ENCODE measurements at places on chromosomes 5 and 9. TPM values are rescaled to one million over a fixed set of nuclear protein-coding genes. Genes with fewer than 3 reads are reported as not detected.
A peak's percentile ranks its signal among the peaks of the same experiment; 100 is the strongest.

GRCh38 chr9:34869390-34869789, 88.7 kb upstream of the PHF24 start:
- DNase-seq: no peak

Gene UNC5A
- 9.3 TPM for total RNA-seq

Gene PIP5KL1
- total RNA-seq: 3.5 TPM

DNA sequence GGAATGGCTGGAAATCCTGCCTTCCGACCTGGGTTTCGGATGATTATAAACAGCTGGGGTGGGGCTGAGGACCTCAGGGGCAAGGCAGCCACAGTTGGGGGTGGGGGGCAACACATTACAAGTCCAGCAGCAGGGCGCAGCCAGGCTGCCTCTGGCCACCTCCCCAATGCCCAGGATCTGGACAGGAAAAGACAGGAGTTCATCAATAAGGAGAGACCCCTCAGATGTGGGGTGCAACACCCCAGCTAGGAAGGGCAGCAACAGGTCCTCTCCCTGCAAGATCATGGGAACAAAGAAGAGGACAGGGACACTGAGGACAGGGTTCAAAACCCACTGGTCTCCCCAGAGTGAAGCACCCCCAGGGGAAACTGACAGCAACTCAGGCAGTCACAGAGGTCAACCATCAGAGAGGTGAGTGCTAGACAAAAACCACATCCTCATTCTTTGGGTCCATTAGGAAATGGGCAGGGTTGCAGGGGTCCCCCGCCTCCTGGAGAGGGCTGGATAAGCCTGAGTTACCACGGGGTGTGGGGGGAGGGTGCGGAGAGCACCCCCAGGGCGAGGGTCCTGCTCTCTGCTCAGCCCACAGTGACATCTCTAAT, 33.5 kb downstream of the SEMA4D start:
- DNase-seq: no peak

Gene RANBP17
- 145 TPM for total RNA-seq

Gene DBH
- 0.91 TPM for total RNA-seq

GRCh38 chr5:121915765-121916164, 46.0 kb upstream of the SRFBP1 start:
- no peak for DNase-seq

DNA sequence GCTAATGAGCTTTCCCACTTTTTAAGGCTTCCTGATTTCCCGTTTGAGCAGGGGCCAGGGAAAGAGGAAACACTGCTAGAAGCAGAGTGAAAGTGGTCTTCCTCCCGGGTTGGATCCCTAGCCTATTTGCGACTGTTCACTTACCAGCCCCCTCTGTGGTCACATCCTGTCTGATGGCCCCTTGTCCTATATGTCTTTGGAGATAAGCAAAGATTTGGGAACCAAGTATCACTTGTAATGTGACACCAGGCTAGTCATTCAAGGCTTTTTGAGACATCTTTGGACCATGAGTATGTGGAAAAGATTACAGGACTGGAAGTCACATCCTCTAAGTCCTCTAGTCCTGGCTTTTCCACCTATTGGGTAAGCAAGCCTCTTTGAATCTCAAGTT, 6.1 kb downstream of the DNAJB5 start:
- no peak for DNase-seq

GRCh38 chr9:89513837-89514236, 15.9 kb upstream of the SEMA4D start:
- DNase-seq: peak; percentile 80

GRCh38 chr9:35691334-35691650, 1.6 kb upstream of the TPM2 start:
- DNase-seq: peak; percentile 41

GRCh38 chr5:33227247-33227646, 213.5 kb upstream of the TARS1 start:
- DNase-seq: no peak

Gene BRD3
- 20.1 TPM for total RNA-seq

Gene CCL27
- total RNA-seq: not detected

DNA sequence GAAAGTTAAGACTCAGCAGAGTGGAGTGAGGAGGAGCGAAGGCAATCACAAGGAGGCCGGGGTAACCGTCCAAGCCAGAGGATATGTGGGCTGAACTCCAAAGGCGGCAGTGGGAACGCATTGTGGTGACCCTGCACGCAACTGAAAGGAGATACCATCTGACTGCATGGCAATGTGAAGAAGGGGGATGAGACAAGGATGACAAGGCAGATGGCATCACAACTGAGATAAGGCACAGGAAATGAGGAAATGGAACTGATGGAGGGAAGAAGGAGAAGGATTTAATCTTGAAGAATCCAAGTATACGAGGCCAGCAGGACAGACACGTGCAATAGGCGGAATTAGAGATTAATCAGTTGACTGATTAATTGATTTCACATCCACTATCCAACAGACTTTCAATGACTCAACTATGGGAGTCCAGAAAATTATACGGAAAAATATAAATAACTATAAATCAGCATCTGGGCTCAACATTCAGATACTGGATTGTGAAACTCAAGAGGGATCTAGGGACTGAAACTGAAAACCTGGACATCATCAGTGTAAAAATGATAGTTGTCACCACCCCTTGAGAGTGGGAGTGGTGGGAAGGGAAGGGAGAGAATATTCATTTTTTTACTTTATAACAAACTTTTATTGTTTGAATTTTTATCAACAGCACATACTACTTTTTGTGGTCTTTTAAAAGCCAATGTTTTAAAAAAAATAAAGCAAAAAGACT, 86.1 kb downstream of the ARL15 start:
- no peak for DNase-seq

DNA sequence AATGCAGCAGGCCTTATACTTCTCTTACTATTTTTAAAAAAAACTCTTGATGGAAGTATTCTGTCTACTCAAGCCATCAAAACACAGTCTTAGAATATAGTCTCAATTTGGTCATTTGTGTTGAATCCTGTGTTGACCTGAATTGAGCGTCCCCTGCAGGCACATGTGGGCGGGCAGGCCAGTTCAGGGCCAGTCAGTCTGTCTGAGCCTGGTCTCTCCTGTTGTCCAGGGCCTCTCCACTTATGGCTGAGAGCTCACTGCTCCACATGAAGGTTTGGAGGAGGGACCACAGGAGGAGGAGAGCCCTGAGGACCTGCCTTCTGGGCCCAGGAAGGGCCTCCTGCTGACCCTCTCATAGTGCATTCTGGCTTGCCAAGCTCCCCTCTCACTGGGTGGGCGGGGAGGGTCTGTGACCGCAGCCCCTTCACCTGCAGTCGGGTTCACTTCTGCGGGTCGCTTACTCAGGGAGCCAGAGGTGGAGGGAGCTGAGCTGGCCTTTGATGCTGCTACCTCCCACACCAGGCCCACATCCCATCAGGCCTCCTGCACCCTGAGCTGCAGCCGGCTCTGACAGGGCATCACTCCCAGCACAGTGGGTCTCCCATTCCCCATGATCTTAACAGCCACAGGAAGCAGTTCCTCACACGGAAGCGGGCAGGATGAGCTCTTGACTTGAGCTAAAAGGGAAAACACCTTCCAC, 178.2 kb upstream of the S1PR3 start:
- DNase-seq: no peak

Gene PCDHGB4
- 25.1 TPM for total RNA-seq

Gene LSM11
- 61.5 TPM for total RNA-seq

DNA sequence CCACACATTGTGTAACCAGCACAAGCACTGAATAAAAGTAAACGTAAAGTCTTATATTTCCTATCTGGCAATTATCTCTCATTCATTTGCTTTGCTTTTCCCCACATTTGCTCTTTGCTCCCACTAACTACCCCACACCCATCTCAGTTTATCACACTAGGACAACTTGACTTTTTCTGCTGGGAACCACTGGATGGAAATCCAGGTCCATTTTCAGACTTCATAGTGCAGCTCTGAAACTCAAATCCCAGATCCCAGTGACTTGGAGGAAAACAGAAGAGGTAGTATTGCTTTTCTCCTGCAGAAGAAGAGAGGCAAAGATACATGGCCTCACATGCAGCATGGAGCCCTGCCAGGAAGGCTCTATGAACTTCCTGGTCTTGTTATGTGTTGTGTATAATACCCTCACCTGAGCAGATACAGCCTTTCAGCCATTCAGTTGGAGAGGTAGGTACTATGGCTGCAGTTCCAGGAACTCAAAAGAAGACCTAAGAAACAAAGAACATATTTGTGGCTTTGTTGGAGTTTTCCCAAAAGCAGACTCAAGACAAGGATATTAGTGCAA, 90.0 kb upstream of the NIPBL start:
- no peak for DNase-seq

Gene SH3RF2
- total RNA-seq: 0.09 TPM

Gene CER1
- 1.2 TPM for total RNA-seq

- DNase-seq: no peak
Measured at GRCh38 chr5:15487228-15487627, 12.8 kb upstream of the FBXL7 start.

Gene CSF1R
- total RNA-seq: 8.7 TPM
